Mucosa of descending colon (tissue), 3 donors: ENCODE measurements at places on chromosomes 7 and 10.

DNA sequence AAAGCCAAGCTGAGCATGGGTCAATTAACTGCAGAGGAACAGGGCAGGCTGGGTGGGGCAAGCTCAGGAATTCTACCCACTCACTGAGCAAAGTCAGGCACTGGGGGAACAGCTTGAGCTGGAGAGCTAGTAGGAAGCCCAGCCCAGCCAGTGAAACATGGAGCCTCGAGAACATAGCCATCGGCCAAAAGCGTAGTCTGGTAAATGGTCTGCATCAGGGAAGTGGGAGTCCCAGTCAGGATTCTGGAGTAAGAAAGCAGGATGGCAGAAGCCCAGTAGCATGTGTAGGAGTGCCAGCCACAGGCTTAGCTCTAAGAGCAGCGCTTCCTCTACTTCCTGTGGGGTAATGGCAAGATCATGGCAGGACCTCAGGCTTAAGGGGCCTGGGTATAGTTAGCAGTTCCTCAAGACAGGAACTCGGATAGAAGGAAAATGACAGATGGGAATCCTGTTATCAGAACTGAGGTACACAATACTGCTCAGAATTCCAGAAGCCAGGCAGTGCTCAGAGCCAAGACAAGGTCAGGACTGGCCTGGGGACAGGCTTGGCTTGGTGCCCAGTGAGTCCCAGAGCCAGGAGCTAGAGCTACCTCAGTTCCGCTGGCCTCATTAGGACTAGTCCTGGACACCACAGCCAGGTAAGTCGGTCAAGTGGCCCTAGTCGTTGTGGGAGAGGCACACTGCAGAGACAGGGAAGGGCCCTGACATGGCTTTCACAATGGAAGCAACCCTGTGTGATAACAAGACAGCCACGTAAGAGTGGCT lies 65.4 kb upstream of the MXI1 start:
- no peak for DNase-seq

- DNase-seq, result no peak
Observed at GRCh38 chr7:156576216-156577058, 64.1 kb upstream of the RNF32 start.

GRCh38 chr10:75911426-75911825 lies 480.0 kb downstream of the LRMDA start:
- no peak for DNase-seq

- no peak for DNase-seq
Observed at GRCh38 chr10:62746951-62747729, 57.4 kb upstream of the ADO start.

- no peak for DNase-seq
Observed at GRCh38 chr10:79392506-79393176, 45.4 kb downstream of the PPIF start.

GRCh38 chr10:70573599-70574506 lies 28.7 kb downstream of the PRF1 start:
- no peak for DNase-seq

DNA sequence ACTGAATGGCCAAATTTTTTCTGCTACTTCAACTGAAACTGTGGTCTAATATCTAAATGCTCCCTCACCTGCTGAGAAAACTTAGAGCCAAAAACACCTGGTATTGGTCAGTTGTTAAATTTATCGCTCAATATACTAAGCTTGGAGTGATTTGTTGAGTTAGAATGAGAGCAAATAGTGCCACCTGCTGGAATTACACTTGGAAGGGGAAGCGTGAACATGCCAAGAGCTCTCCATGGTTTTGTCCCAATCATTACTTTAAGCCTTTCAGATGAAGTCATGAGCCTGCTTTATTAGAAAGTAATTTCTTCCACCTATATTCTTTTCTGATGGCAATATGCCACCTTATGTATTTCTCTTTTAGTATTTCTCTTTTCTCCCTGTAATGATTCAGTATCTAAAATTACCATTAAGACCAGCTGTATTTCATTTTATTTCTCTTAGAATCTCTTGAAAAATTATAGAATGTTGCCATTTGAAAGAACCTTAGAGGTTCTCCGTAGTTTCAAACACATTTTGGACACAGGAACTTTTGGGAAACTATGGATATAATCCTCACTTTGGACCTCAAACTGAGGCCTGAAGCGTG lies 447.8 kb upstream of the C7orf33 start:
- no peak for DNase-seq

DNA sequence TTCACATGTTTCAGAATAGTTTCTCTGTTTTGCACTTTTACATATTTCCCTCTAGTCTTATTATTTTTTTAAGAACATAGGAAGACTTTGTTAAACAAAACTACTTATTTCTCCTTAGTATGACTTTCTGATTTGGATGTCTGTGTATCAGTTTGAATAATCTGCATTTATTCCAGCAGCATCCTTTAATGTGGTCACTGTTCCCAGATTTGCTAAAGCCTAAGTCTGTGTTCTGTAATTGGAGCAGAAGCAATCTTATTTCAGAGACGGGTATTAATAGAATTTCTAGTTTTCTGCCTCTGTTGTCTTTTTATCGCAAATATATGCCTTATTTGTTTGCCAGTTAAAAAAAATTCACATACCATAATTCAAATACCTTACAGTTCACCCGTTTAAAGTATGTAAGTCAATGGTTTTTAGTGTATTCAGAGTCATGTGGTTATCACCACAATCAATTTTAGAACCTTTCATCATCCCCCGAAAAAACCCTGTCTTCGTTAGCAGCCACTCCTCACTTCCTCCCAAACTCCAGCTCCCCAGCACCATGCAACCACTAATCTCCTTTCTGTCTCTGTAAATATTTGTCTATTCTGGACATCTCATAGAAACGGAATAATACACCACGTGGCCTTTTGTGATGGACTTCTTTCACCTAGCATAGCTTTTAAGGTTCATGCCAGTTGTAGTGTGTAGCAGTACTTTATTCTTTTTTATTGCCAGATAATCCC lies 58.7 kb downstream of the INPP5F start:
- no peak for DNase-seq

- DNase-seq, result no peak
Observed at GRCh38 chr7:2080060-2080387, 152.7 kb downstream of the MAD1L1 start.

- DNase-seq, result no peak
Observed at GRCh38 chr7:31065021-31065593, 13.0 kb downstream of the ADCYAP1R1 start.

DNA sequence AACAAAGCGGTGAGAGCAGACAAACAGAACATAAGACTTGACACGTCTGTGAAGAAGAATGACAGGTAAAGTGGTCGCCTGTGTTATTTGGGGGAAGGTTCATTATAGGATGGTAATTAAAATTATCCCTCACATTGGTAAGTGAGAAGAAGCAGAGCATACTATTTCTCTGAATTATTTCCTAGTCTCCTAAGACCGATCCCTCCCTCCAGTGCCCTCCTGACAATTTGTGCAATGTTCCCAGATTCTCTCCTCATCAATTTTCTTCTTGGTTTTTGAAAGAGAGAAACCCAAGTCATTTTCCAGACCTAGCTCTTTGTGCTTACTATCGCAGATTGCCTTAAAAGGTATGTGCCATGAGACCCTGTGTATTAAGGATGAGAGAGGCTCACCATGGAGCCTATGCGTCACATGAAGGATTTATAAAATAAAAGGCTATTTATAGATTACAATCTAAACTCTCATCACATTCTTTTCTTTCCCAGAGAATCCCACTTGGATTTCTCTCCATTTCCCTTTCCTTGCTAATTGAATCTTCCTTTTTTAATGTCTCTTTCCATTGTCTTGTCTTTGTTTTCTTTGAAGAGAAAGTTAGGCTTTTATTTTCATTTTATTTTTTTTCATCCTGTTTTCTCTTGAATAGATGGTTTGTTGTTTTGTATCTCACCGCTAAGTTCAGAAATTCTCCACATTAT lies 112.0 kb downstream of the PPP1R3A start:
- no peak for DNase-seq

GRCh38 chr10:71036297-71036966 lies 148.1 kb upstream of the PCBD1 start:
- no peak for DNase-seq
